ENCODE measurements at places on chromosomes 6 and 20. TPM values are rescaled to one million over a fixed set of nuclear protein-coding genes. Genes with fewer than 3 reads are reported as not detected.

Gene HLA-DPA1
- 19.9 TPM for total RNA-seq

Gene PXDC1
- total RNA-seq = 0.17 TPM

Gene SEL1L2
- not detected for total RNA-seq

Gene DCDC2
- not detected for total RNA-seq

Gene DEFB132
- total RNA-seq = not detected
